Esophagus squamous epithelium (tissue), 5 donors: ENCODE measurements at places on chromosomes 13 and 19. TPM values are rescaled to one million over a fixed set of nuclear protein-coding genes. Genes with fewer than 3 reads are reported as not detected.

CYSLTR2 gene
- 0.19 TPM for total RNA-seq

GRCh38 chr19:41531438-41532311 lies 44.3 kb upstream of the CEACAM21 start:
- peaks cover 37% of the 10 kb centered on the region for H3K27me3 ChIP-seq
- DNase-seq, result peak; percentile 43
- peaks cover 17% of the 10 kb centered on the region for H3K4me1 ChIP-seq

IZUMO1 gene
- total RNA-seq, result 56.0 TPM

SKA3 gene
- 10.6 TPM for total RNA-seq

FGF9 gene
- not detected for total RNA-seq

GRCh38 chr13:42215578-42216421 lies 56.2 kb upstream of the AKAP11 start:
- no peak overlapping the region for H3K27ac ChIP-seq
- H3K4me3 ChIP-seq, result no peak overlapping the region
- H3K36me3 ChIP-seq, result peaks cover 87% of the 10 kb centered on the region
- no peak for DNase-seq
- no peaks in the 10 kb centered on the region for H3K27me3 ChIP-seq
- no peaks in the 10 kb centered on the region for H3K4me1 ChIP-seq

DNA sequence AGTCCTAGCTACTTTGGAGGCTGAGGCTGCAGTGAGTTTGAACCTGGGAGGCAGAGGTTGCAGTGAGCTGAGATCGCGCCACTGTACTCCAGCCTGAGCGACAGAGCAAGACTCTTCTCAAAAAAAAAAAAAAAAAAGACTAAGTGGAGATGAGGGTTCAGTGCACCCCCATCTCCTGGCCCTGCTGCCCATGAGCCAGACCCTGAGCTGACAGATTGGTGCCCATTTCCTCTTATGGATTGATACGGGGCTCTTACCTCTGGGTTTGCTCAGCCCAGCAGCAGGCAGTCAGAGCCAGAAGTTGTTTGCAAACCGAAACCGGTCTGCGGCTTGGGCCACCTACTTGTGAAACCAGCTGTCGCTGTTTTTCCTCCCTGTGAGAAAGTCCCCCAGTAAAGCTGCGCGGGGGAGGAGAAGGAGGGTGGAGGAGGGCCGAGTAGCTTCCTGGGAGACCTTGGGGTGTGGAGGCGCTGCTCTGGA lies 36.9 kb downstream of the ARRDC2 start:
- peaks cover 23% of the 10 kb centered on the region for H3K4me1 ChIP-seq
- peak; percentile 20 for DNase-seq
- peak overlapping the region; percentile 77 for H3K27ac ChIP-seq
- peak overlapping the region; percentile 8 for H3K4me3 ChIP-seq
- H3K27me3 ChIP-seq, result no peaks in the 10 kb centered on the region
- H3K36me3 ChIP-seq, result no peaks in the 10 kb centered on the region

DNA sequence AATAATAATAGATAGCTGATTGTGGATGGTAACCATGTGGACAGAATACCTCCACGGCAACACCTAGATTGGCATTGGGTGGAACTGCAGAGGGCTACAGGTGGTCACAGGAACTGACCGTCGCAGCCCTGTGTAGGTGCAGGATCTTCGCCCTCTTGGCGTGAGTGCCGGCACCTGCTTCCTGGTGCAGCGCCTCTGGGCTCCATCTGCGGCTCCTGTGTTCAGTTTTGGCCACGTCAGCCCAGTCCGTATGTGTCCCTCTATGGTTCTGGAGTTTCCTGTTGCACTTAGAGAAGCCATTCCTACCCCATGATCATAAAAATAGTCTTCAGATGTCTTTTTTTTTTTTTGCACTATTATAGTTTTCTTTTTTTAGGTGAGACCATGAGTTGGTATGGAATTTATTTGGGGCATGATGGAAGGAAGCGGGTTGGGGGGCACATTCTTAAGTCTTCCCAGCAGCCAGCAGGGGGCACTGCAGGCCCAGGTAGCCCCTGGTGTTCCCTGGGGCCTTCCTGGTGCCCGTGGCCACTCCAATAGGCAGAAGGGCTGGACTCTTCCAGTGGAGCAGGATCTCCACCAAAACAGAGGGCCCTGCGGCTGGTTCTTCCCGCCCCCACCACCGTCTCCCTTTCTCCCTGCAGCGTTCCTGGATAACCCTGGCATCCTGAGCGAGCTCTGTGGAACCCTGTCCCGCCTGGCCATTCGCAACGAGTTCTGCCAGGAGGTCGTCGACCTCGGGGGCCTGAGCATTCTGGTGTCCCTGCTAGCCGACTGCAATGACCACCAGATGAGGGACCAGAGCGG lies 10.1 kb upstream of the SLC25A42 start:
- no peaks in the 10 kb centered on the region for H3K4me1 ChIP-seq
- H3K36me3 ChIP-seq, result peaks cover 35% of the 10 kb centered on the region
- H3K27ac ChIP-seq, result no peak overlapping the region
- no peaks in the 10 kb centered on the region for H3K27me3 ChIP-seq
- no peak for DNase-seq

DNA sequence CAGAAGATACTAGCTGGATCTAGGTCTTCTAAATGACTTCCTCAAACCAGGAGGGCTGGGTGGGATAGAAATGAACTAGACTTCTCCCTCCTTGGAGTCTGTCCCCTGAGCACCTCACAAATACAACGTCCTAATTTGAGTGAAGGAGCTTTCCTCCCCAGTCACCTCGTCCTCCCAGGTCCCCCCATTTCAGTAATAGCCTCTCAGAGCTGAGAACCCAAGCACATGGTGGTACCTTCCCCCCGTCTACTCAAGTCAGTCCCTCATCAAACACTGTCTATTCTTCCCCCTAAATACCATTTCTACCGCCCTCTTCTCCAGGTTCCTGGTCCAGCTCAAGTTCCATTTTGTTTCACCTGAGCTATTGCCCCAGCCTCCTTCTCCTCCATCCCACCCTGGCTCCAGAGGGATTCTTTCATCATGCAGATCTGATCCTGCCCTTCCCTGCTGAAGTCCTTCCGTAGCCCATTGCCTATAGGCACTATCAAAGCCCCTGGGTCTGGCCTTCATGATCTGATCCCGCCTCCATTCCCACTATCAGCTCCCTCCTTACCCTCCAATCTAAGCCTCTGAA lies 5.3 kb upstream of the PRKCG start:
- no peak overlapping the region for H3K27ac ChIP-seq
- no peaks in the 10 kb centered on the region for H3K27me3 ChIP-seq
- peaks cover 8% of the 10 kb centered on the region for H3K36me3 ChIP-seq
- peaks cover 60% of the 10 kb centered on the region for H3K4me1 ChIP-seq
- no peak overlapping the region for H3K4me3 ChIP-seq

DNA sequence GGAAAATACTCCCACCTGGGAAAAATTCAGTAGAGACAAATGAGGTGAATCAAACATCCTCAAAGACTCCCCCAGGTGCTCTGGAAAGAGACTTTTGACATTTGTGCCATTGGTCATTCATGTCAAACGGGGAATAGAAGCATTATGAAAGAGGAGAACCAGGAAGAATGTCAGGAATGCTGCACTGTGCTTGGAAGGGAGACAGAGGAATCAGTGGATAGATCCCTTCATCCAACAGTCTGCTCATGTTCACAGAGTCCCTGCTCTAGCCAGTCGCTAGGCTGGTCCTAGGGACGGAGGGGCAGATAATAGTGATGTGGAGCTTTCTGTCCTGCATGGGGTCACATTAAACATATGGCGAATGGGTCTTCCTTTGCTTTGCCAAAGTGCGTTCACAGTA lies 384.4 kb downstream of the FGF9 start:
- no peak for DNase-seq
- no peaks in the 10 kb centered on the region for H3K36me3 ChIP-seq
- H3K27me3 ChIP-seq, result no peaks in the 10 kb centered on the region

DNA sequence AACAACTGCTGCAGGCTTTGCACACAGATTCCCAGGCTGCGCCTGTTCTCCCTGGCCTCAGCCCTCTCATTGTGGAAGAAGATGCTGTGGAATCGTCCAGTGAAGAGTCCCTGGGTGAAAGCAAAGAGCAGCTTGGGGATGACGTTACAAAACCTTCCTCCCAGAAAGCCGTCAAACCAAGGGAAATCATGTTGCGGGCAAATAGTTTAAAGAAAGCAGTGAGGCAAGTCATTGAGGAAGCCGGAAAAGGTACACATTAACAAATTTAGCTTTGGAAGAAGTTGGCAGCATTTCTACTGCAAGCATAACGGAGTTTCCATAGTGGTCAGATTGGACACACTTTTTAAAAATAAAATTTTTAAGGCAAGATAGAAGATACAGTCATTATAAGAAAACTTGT lies 82.9 kb upstream of the AKAP11 start:
- no peaks in the 10 kb centered on the region for H3K27me3 ChIP-seq
- H3K27ac ChIP-seq, result no peak overlapping the region
- H3K36me3 ChIP-seq, result peaks cover 89% of the 10 kb centered on the region
- H3K4me3 ChIP-seq, result no peak overlapping the region
- H3K4me1 ChIP-seq, result no peaks in the 10 kb centered on the region

ZNF699 gene
- total RNA-seq, result 4.3 TPM

MISP gene
- 1.0 TPM for total RNA-seq

GRCh38 chr13:78298657-78299056 lies 304.7 kb downstream of the POU4F1 start:
- H3K27ac ChIP-seq, result no peak overlapping the region
- DNase-seq, result no peak
- H3K36me3 ChIP-seq, result no peaks in the 10 kb centered on the region
- H3K4me3 ChIP-seq, result no peak overlapping the region

DNA sequence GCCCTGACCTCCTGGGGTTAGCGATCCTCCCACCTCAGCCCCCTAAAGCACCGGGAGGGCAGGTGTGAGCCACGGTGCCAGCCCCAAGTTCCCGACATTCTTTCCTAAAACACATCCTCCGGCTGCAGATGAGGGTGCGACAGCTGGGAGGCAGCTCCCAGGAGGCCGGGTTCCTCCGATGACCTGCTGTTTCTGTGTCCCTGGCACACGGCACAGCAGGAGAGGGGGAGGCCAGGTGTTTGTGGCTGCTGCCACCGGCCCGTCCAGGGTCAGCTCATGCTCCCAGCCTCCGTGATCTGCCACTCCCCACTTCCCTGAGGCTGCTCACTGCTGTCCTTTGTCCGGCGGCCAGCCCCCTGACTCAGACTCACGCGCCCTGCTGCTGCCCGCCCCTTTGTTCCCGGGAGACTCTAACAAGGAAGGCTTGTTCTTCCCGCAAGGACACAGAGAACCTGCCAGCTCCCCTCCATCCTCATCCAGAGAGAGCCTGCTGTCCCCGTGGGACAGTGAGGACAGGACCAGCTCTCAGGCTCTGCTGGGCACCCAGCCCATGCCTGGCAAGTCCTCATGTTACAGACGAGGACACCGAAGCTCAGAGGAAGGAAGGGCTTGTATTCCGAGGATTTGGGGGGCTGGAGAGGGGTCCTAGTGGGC lies 10.6 kb upstream of the MADCAM1 start:
- no peaks in the 10 kb centered on the region for H3K27me3 ChIP-seq
- DNase-seq, result no peak
- H3K27ac ChIP-seq, result no peak overlapping the region
- peaks cover 33% of the 10 kb centered on the region for H3K4me1 ChIP-seq

- H3K4me1 ChIP-seq, result no peaks in the 10 kb centered on the region
- H3K27me3 ChIP-seq, result no peaks in the 10 kb centered on the region
- no peak for DNase-seq
- H3K4me3 ChIP-seq, result no peak overlapping the region
- no peak overlapping the region for H3K27ac ChIP-seq
Measured at GRCh38 chr13:19658831-19659230, 25.4 kb downstream of the MPHOSPH8 start.

POSTN gene
- total RNA-seq, result 3.5 TPM

DNA sequence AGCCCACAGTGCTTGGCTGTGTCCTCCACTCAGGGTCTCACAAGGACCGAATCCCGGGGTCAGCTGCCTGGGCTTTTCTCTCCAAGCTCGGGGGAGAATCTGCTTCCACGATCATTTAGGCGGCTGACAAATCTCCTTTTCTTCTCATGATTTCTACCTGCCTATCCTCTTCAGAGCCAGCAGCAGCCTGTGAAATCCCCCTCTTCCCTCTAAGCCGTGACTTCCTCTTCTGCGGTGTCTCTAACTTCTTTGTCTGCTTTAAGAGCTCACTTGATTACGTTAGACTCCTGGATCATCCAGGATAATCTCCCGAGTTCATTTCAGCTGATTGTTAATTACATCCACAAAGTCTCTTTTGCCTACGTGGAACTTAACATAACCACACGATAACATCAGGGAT lies 22.5 kb upstream of the ZNF845 start:
- H3K36me3 ChIP-seq, result no peaks in the 10 kb centered on the region
- H3K27me3 ChIP-seq, result no peaks in the 10 kb centered on the region
- no peak overlapping the region for H3K4me3 ChIP-seq
- H3K27ac ChIP-seq, result no peak overlapping the region
- no peak for DNase-seq

KCNN4 gene
- 3.2 TPM for total RNA-seq

TMEM161A gene
- total RNA-seq, result 30.3 TPM

RFPL4A gene
- total RNA-seq, result not detected

DNA sequence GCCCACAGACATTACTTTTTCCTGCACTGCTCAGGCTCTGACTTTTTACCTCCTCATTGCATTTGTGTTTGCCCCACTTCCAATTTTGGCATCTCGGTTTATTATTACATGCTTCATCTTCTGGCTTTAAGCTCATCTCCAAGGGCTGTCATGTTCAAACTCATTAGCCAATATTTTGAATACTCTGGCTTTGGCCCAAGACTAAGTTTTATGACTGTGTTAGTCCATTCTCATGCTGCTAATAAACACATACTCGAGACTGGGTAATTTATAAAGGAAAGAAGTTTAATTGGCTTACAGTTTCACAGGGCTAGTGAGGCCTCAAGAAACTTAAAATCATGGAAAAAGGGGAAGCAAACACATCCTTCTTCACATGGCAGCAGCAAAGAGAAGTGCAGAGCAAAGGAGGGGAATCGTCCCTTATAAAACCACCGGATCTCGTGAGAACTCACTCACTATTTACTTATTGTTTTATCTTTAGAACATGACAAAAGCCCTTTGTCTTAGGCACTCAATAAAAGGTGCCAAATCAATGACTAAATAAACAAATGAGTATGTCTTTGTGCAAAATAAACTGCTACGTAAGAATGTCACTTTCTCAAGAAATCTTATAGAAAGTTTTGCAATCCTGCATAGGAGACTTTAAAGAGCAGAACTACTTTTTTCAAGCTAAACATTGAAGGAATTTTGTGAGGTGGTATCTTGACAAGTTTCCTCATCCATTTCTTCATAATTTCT lies 233.4 kb upstream of the SPRY2 start:
- H3K4me3 ChIP-seq, result no peak overlapping the region
- no peaks in the 10 kb centered on the region for H3K36me3 ChIP-seq
- H3K27me3 ChIP-seq, result no peaks in the 10 kb centered on the region
- no peak overlapping the region for H3K27ac ChIP-seq

GRCh38 chr19:5091684-5092480 lies 123.0 kb downstream of the KDM4B start:
- no peaks in the 10 kb centered on the region for H3K27me3 ChIP-seq
- peaks cover 15% of the 10 kb centered on the region for H3K36me3 ChIP-seq
- no peak overlapping the region for H3K27ac ChIP-seq

LSR gene
- total RNA-seq, result 96.1 TPM

DNA sequence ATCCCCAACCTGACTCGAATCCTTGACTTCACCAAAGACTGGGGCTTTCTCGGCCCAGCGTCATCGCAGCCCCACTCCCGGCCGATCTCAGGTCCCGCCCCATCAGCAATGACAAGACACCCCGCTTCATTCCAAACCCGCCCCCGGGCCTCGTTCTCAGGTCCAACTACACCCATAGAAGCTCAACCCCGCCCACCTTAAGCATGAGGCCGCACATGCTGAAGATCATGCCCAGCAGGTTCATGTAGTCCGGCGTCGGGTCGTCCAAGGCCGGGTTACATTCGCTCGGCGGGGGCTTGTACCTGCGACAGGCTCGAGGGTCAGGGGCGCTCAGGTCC lies 2.3 kb downstream of the WDR83 start:
- peak overlapping the region; percentile 99 for H3K27ac ChIP-seq
- peak overlapping the region; percentile 58 for H3K4me3 ChIP-seq
- peaks cover 61% of the 10 kb centered on the region for H3K4me1 ChIP-seq
- DNase-seq, result no peak
